ENCODE measurements at places on chromosomes 4 and X.

DNA sequence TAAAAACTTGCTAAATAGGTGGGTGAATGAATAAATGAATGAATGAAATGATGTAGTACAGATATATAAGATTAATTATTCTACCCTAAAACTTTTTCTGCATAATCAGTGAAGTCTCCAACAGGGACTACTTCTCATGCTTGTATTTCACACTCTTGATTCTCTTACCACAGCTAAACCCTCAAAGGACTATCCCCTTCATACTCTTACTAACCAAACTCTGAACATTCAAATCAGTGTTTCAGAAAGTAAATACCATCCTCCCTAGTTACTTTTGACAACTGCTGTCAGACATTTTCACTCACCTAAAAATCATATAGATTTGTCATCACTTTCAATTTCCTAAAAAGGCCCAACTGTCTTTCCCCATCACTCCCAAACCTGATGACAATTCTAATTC lies 234.3 kb upstream of the HHIP start:
- no peak for DNase-seq

GRCh38 chr4:31005037-31005436 lies 284.9 kb downstream of the PCDH7 start:
- no peak for DNase-seq

- DNase-seq, result no peak
Observed at GRCh38 chr4:139266208-139266582, 13.8 kb downstream of the MGARP start.

- no peak for DNase-seq
Observed at GRCh38 chrX:53357799-53358530, 64.5 kb downstream of the SMC1A start.

GRCh38 chr4:2497931-2498330 lies 29.0 kb downstream of the RNF4 start:
- no peak for DNase-seq

DNA sequence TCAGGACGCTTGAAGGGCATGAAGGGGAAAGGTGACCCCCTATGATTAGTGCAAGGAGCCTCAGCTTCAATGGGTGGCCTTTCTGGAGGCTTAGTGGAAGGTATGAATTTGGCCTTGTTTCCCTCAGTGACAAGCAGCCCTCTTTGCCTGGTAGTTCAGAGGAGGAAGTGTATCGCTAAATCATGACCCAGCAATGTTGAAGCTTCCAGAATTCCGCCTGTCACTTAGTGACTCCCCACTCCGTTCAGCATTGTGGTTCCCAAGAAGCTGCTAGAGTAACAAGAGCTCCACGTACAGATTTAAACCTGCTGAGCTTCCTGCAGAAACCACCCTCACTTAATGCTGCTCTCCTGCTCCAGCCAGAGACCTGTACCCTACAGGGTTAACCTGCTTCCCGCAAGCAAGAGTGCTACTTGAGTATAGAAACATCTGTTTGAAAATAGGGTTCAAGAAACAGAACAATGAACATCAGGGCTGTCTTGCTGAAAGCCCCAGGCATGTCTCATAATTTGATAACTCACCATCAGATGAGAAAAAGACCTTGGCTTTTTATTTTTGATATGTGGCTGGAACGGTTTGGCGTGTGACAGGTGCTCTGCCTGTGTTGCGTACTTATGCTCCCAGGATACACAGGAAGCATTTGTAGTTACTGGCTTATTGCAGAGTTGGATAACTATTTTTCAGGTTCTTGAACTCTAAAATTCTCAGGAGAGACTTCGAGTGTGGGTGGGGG lies 105.2 kb downstream of the UCHL1 start:
- no peak for DNase-seq

DNA sequence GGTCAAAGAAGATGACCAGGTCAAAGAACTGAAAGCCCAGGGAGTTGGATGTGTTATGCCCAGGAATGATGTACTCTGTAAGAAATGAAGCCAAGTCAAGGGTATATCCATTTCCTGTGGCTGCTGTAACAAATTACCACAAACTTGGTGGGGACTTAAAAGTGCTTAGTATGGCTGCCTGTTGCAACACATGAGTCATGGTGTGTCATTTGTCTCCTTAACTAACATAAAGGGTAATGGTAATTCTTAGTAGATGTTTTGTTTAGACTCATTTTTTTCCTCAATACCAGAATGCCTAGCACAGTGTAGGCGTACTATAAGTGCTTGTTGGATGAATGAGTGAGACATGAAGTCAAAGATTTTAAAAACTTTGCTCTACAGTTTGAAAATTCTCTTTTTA lies 45.7 kb downstream of the SYTL5 start:
- no peak for DNase-seq

DNA sequence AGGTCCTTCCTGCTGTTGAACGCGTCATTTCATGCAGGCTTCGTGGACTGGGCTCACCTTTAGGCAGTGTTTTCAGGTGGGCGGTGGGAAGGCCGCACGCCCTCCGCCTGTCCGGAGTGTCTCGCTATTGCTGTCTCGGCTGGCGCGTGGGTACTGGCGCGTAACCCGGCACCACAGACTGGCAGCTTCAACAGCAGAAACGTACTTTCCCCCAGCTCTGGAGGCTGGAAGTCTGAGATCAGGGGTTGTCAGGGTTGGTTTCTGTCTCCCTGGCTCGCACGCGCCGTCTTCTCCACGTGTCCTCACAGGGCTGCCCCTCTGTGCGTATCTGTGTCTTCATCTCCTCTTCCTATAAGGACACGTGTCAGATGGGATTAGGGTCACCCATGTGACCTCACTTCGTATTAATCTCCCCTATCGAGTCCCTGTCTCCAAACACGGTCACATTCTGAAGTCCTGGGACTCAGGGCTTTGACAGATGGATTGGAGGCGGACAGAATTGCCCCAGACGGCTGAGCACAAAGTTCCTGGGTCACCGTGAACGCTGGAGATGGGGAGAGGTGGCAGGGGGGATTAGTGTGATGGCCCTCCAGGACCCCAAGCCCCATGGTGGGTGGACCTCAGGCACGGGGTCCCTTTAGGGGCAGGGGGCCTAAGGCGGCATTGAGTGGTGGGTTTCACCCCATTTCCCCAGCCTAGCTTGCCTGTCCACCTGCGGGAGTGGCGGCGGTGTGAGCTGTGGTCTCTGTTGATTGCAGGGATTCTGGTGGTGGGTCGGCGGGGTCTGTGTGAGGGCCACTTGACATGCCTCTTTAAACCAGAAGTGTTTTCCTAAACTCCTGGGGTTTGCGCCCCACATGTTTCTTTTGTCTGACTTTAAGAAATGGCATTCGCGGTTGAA lies 83.4 kb upstream of the LRPAP1 start:
- DNase-seq, result no peak

GRCh38 chrX:115911967-115912366 lies 258.6 kb upstream of the AGTR2 start:
- DNase-seq, result no peak

- no peak for DNase-seq
Observed at GRCh38 chr4:78370631-78371372, 180.8 kb upstream of the ANXA3 start.

- DNase-seq, result no peak
Observed at GRCh38 chr4:154615211-154615610, 2.8 kb upstream of the FGG start.

GRCh38 chr4:146857298-146857697 lies 88.4 kb downstream of the TTC29 start:
- DNase-seq, result no peak

DNA sequence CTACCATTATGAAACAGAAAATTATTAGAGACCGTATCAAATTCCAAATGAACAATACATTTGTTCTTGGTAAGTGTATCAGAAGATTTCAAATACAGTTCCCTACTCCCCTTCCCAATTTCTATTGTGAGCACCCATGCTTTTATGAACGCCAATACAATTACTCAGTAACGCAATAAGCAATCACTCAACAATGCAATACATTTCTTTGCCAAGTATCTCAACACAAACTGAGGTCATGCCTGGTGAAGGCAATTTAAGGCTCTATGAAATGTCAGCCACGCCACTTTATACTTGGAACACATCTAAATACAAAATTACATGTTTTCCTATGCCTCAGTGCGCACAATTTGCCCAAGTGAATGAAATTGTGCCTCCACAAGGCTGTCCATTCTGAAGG lies 712 bp downstream of the PNPLA4 start:
- DNase-seq, result no peak

GRCh38 chr4:76060506-76060905 lies 14.0 kb upstream of the ART3 start:
- no peak for DNase-seq

- DNase-seq, result no peak
Observed at GRCh38 chrX:137072396-137072795, 38.6 kb upstream of the GPR101 start.

DNA sequence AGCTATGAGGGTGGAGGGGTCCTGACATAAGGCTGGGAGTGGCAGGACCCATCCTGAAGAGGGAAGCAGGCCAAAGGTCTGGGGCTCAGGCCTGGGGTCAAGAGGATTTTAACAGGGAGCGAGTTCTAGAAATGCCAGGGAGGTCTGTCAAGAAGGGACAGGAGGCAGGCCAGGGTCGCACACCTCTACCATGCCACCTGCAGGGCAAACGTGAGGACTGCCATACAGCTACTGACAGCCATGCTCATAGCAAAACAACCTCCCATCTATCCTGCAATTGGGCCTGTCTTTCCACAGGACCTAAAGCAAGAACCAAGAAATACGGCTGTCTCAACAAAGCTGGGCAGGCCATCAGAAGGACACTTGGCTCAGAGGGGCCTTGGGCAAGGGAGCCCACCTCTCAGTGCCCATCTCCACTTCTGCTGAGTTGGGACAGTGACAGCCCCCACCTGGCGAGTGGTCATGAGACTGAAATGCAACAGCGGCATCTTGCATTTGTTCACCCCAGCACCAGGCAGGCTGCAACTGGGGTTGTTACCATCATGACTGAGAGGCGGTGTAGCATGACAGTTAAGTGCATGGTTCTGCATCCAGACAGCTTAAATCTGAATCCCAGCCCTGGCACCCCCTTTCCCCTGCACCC lies 92.7 kb downstream of the WFS1 start:
- no peak for DNase-seq

DNA sequence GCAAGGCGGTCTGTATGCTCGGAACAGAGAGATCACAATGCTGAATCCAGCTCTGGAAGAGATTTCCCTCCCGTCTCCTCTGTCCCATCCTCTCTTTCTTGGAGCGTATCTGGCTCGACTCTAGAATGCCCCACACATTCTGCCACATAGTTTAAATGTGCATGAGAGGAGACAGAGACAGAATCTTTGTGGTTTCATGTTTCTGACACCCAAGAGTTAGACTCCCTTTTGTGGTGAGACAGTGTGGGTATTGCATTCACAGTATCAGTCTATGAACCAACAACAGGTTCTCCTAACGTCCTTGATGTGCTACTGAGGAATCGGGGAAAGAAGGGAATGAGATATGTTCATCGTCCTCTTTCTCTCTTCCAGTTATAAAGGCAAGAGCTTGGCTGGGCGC lies 25.3 kb downstream of the FAM47E start:
- DNase-seq, result no peak

GRCh38 chr4:83613994-83614393 lies 78.1 kb downstream of the GPAT3 start:
- DNase-seq, result no peak

DNA sequence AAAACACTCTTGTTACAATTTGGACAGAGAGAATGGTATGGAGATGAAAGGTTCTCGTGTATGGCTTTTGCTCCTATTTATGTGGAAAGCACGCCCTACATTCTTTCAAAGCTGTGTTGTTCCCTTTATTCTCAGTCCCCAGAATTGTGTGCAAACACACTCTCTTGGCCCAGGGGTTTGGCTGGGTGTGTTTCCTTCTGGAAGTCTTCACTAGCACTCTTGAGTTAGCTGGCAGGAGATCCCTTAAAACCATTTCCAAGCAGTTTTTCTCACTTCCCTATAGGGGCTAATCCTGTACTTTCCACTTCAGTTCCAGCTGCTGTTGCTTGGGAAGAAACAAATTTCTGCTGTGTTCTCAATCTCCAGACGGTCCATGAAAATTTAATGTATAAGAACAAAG lies 35.1 kb downstream of the FHL1 start:
- no peak for DNase-seq

DNA sequence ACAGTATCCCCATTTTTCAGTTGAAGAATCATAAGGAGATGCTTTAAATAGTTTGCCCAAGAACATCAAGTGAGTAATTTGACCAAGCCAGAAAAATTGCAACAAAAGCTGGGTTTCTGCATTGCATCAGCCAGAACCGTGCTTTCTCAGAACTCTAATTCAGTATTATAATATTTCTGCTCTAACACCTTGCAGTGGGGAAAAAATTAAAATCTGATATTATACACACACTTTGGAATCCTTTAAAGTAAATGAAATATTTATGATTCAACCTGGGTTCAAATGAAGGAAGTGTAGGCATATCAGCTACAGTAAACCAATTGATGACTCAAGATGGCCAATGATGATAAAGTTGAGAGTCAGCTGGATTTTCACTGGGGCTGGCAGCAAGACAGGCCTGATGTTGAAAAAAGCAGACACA lies 387.6 kb upstream of the ZFP42 start:
- no peak for DNase-seq

DNA sequence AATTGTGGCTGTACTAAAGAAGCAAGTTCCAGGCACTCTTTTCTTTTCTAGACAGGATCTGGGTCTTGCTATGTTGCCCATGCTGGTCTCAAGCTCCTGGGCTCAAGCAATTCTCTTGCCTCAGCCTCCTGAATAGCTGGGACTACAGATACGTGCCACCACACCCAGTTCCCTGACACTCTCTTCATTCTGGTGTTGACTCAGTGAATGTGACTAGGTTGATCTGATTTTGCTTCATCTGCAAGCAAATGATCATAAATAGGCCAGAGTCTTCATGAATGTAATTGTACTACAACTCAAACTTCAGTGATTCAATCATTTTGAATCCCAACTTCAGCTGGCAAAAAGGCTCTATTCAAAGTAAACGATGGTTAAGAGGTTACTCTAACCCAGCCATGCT lies 78.5 kb downstream of the APBB2 start:
- no peak for DNase-seq

GRCh38 chr4:94011190-94011589 lies 182.6 kb downstream of the ATOH1 start:
- DNase-seq, result no peak

DNA sequence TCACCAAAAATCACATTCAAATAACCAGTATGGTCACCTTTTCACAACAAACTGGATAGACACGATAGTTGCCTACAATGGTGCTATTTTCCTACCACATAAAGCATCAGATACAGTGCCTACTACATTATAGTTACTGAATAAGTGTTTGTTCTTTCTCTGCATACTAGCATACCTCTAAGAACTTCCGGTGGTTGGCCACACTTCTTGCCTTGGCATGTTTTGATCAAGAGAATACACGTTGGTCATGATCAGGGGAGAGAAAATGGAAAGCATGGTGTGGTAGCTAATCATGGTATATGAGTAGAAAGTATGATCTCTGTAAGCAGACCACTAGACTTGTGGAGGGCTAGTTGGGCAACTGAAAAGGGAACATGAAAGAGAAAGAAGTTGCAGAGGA lies 322.8 kb upstream of the DIAPH2 start:
- DNase-seq, result no peak

DNA sequence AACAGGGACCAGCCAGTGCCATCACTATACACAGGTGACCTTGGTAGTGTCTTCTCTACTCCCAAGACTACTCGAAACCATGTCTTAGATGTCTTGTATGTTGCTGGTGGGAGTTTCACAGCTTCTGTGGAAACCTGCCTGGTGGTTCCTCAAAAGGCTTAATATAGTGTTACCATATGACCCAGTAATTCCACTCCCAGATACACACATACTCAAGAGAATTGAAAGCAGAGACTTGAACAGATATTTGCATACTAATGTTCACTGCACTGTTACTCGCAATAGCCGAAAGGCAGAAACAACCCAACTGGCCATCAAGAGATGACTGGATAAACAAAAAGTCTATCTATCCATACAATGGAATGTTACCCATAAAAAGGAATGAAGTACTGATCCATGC lies 3.1 kb downstream of the TFDP3 start:
- no peak for DNase-seq

- DNase-seq, result no peak
Observed at GRCh38 chr4:133808151-133808550, 393.4 kb downstream of the PABPC4L start.

Measured in activated CD8-positive, alpha-beta memory T cell treated with anti-CD3 and anti-CD28 coated beads for 4 hours (primary cell).